ENCODE measurements at places on chromosomes 12 and 14.

DNA sequence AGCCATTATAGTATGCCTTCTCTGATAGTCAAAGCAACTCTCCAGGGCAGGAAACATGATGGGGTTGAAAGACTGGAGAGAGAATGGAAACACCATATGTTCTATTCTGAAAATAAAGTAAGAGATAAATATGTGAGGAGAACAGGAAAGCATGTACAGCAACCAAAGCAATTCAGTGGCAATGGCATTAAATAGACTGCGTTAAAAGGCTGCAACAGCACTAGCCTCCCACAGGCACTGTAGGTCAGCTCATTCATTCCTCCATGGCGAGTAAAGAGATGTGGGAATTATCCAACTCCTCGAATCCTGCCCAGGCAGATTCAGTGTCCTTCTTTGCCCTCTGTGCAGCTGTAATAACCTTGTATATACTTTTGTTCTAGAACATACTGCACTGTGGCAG is 43.8 kb downstream of the ANO6 start:
- no peak for DNase-seq

GRCh38 chr12:32854716-32855115 is 41.9 kb downstream of the PKP2 start:
- DNase-seq, result no peak

- DNase-seq, result no peak
Observed at GRCh38 chr12:26250801-26251200, 55.4 kb downstream of the SSPN start.

DNA sequence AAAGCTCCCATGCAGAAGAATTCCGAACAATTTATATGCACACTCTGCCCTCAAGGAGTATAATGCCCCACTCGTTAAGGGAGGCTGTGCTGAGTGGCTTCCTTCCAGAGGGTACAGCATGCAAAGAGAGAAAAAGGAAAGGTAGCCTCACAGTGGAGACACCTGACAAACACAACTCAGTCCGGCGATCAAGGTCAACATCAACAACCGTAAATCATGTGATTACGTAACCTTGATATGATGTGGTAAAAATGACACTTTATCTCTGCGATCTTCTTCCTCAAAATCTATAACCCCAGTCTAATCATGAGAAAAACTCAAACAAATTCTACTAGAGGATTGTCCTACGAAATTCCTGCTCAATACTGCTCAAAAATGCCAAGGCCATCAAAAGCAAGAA is 400.5 kb upstream of the CCDC196 start:
- DNase-seq, result peak; percentile 20

- no peak for DNase-seq
Observed at GRCh38 chr14:71388336-71388735, 481.1 kb downstream of the PCNX1 start.

- DNase-seq, result no peak
Observed at GRCh38 chr12:29067430-29067829, 81.6 kb upstream of the FAR2 start.

DNA sequence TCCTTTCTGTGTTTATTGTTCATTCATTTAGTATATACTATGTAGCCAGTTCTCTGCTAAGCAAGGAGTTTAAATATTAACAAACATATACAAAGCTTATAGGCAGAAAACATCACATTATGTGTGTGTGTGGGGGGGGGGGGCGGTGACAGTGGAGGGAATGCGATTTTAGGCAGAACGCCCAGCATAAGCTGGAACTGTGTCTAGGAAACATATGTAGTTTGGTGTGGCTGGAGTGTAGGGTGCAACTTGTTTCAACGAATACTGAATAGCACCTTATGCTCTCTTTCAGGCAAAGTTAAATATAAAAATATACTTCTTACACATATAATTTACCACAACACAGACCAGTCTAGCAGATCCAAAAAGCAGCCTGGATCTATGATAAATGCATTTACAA is 980.6 kb downstream of the SLC6A15 start:
- no peak for DNase-seq

GRCh38 chr14:23570806-23571483 is 3.4 kb upstream of the AP1G2 start:
- no peak for DNase-seq

- DNase-seq, result peak; percentile 38
Observed at GRCh38 chr12:57270966-57271470, 20.0 kb upstream of the STAC3 start.

- DNase-seq, result no peak
Observed at GRCh38 chr12:64991121-64991611, 129.9 kb downstream of the WIF1 start.

DNA sequence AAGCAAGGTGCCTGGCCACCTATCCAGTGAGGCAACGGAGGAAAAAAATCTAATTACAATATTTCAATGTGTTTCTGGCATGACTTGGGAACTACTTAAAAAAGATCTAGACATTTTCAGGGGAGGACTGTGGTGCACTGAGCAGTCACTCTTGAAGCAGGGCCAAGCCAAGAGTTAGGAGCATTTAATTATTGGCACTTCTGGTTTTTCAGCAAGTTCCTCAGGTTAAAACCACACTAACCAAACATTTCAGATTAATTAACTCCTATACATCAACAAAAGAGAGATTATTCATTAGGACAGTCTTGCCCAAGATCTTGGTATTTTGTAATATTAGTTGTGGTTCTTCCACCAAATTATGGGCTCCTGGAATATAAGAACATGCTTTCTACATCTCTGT is 25.6 kb downstream of the PRKAB1 start:
- DNase-seq, result no peak

DNA sequence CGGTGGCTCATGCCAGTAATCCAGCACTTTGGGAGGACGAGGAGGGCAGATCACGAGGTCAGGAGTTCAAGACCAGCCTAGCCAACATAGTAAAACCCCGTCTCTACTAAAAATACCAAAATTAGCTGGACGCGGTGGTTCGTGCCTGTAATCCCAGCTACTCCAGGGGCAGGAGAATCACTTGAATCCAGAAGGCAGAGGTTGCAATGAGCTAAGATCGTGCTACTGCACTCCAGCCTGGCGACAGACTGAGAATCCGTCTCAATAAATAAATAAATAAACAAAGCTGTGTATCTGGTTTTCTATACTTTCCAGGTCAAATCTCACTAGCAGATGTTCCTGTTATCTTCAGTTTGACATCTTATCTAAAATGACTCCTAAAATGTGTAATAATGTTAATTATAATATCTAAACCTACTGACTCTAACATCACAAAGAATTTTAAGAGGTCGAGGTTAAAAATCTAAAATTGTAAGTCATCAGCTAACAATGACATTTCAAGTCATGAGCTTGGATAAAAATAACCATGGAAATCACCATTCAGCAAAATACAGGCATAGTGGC is 2.4 kb upstream of the SRP54 start:
- DNase-seq, result no peak

DNA sequence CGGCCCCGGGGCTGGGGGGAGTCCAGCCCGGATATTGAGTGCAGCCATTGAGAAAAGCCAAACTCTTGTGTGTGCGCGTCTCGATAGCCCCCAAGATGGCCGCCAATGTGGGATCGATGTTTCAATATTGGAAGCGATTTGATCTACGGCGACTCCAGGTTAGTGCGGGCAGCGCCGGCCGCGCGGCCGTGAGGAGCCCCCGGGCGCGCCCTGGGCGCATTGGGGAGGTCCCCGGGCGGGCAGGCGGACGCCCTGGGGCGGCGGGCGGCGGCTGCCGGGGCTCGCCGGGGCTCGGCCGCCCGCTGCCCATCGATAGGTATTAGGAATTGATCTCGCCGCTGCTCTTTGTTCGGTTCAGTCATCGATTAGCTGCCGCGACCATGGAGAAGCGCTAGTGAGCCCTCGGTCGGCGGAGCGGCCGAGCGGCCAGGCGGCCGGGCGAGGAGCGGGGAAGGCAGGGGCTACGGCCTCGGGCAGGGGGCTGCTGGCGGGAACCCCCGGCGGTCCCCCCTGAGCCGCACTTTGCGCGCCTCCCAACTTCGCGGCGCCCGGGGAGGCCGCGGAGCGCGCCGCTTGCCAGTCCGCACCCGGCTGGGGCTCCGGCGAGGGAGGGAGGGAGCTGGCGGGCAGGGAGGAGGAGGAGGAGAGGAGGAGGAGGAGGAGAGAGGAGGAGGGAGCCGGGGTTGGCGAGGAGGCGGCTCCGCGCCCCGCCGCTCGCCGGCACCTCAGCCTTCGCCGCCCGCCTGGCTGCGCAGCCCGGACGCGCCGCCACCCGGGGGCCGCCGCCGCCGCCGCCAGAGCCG is 113.9 kb upstream of the MYL2 start:
- DNase-seq, result no peak

All from hematopoietic multipotent progenitor cell treated with erythropoietin and hydrocortisone succinate and interleukin-3 and kit ligand, for 6 days (in vitro differentiated cells).